Stimulated activated naive B cell treated with anti-CD40 and anti-IgM and Interleukin-4, amounts not matched to agents 10 μg/mL and 1 μg/mL and 100 μg/mL, for 72 hours (primary cell): ENCODE measurements at places on chromosomes 2 and 18.

DNA sequence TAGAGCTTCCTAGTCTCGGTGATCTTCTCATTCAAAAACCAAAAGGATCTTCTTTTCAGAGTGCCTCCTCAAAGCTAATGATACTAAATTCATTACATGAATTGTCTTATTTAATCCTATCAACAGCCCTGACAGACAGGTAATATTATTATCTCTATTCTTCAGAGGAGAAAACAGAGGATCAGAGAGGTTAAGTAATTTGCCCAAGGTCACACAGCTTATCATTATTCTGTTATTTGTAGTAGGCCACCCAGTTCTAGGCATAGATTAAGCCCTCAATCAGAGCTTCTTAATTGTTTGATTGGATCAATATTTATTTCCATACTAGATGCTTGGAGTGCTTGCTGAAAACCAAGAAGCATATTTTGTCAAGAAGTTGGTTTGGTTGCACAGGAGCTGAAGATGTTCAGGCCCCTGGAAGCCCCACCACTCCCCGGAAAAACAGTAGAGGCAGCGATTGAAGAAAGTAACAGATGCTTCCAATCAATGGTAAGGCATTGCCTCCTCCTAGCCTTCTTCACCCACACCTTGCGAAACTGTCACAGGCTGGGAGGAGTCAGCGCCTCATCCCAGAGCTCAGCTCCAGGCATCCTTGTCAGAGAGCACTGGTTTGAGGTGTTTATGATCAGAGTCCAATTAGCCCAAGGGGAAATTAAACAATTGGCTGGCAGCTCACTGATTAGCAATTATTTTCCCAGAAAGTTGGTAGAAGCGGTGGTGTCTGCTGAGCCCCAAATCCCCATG lies 487.2 kb downstream of the BCL11A start:
- H3K36me3 ChIP-seq = no peaks in the 10 kb centered on the region
- no peak for DNase-seq
- peaks cover 4% of the 10 kb centered on the region for H3K4me1 ChIP-seq
- H3K4me3 ChIP-seq = no peak overlapping the region

DNA sequence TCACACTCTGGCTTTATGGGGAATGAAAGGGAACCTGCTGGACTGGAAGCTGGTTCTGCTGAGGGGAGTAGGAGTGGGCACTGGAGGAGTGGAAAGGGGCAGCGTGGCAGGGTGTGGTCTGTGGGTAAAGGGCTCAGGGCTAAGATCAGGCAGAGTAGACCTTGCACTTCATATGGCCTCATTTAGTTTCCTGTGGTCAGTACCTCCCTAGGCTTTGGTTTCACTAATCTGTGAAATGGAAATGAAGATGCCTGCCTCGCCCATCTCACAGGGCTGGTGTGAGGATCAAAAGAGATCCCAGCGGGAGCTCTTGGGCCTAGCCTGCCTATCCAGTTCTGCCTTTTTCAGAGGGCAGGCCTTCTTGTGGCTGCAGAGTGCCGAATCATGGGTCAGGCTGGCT lies 208.7 kb downstream of the LOXHD1 start:
- H3K4me3 ChIP-seq = no peak overlapping the region
- no peaks in the 10 kb centered on the region for H3K36me3 ChIP-seq
- H3K27me3 ChIP-seq = peaks cover 26% of the 10 kb centered on the region
- no peak overlapping the region for H3K27ac ChIP-seq

DNA sequence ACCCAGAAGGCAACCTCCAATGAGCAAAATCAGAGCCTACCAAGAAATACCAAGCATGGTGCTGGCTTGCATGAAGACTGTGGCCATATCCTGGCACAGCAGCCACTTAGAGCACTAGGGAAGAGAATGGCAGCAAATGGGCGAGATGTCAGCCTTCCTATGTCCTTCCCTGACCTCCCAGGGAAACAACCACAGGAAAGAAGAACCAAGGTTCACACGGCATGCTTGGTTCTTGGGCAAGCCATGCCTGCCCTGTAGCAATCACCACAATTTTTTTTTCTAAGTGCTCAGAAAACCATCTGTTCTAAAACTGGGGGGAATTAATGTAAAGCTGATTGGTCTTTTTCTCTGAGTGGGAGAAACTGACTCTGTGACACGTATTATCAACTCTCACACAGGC lies 27.8 kb downstream of the GALNT14 start:
- no peaks in the 10 kb centered on the region for H3K27me3 ChIP-seq
- no peak overlapping the region for H3K27ac ChIP-seq
- peaks cover 4% of the 10 kb centered on the region for H3K36me3 ChIP-seq
- DNase-seq = no peak
- H3K4me1 ChIP-seq = no peaks in the 10 kb centered on the region

DNA sequence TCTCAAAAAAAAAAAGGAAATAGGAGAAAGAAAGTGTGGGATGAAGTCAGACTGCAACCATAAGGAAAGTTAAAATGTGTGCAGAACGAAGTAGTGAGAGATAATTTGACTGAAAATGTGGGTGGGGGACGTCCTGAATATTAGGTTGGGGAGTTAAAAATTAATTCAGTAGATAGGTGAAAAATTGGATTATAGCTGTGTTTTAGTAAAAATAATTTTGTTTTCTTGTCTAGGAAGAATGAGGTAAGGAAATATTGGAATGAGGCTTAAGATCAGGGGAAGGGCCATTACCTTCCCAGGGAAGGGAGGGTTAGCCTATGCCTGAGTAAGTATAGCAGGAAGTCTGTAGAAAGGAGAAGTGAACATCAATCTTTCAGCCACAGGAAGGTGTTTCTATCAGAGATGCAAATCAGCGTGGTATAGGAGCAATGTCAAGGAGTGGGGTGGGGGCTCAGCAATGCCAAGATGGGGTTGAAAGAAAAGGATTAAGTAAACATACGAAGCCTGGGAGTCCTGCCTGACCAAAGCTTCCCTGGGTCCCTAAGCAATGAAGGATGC lies 250.9 kb downstream of the PIEZO2 start:
- no peaks in the 10 kb centered on the region for H3K36me3 ChIP-seq
- H3K27ac ChIP-seq = no peak overlapping the region
- peaks cover 6% of the 10 kb centered on the region for H3K27me3 ChIP-seq
- no peak overlapping the region for H3K4me3 ChIP-seq

DNA sequence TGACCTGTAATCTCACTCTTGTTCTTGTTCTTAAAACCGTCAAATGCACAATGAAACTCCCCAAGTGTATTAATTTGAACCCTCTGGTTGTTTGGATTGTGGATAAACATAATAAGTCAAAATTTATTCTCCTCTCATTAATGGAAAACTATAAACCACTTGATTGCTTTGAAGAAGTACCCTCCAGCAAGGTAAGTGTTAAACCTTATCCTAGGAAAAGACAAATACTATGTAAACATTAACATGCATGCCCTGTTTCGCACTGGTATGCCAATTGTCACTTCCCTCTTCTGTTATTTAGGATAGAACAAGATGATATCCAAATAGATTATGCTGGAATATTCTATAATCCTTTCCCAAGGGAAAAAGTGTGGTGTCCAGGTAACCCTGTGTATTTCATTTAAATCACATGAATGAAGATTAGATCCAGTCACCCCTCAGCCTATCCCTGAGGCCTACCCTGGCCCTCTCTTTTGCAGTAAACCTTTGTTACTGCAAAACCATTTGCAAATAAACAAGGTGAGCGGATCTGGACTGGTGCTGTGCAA lies 1.3 kb downstream of the ADI1 start:
- peaks cover 23% of the 10 kb centered on the region for H3K36me3 ChIP-seq
- peak overlapping the region; percentile 84 for H3K27ac ChIP-seq
- peaks cover 41% of the 10 kb centered on the region for H3K4me1 ChIP-seq
- H3K27me3 ChIP-seq = no peaks in the 10 kb centered on the region
- H3K4me3 ChIP-seq = peak overlapping the region; percentile 85

DNA sequence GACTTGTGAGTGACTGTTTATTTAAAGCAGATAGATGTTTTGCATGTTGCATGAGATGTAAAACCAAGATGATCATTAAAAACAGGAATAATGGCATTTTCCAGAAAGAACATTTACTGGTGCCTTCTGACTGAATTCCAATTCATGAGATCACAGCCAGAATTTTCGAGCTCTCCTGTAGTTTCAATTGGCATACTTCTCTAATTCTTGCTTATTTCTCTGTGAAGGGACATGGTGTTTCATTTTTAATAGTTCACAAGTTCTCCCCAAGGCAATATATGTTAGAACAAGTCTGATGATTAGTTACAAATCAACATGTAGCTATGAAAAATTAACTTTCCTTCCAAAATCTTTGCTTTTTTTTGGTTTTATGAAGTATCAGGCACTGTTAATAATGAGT lies 105.7 kb downstream of the PDE1A start:
- no peaks in the 10 kb centered on the region for H3K27me3 ChIP-seq
- no peak overlapping the region for H3K27ac ChIP-seq
- H3K4me1 ChIP-seq = no peaks in the 10 kb centered on the region
- no peak overlapping the region for H3K4me3 ChIP-seq
- no peaks in the 10 kb centered on the region for H3K36me3 ChIP-seq

- no peak for DNase-seq
- H3K4me1 ChIP-seq = no peaks in the 10 kb centered on the region
- H3K27ac ChIP-seq = no peak overlapping the region
- H3K36me3 ChIP-seq = no peaks in the 10 kb centered on the region
- H3K4me3 ChIP-seq = no peak overlapping the region
Measured at GRCh38 chr18:72456802-72457201, 87.3 kb downstream of the CBLN2 start.

- H3K27me3 ChIP-seq = peaks cover 11% of the 10 kb centered on the region
- no peak overlapping the region for H3K27ac ChIP-seq
- no peak overlapping the region for H3K4me3 ChIP-seq
Measured at GRCh38 chr2:240402566-240403272, 32.7 kb upstream of the GPC1 start.

GRCh38 chr2:239253264-239253663 lies 147.6 kb downstream of the HDAC4 start:
- peaks cover 18% of the 10 kb centered on the region for H3K36me3 ChIP-seq
- peak overlapping the region; percentile 82 for H3K27ac ChIP-seq
- H3K4me3 ChIP-seq = peak overlapping the region; percentile 80
- H3K4me1 ChIP-seq = peaks cover 59% of the 10 kb centered on the region
- peaks cover 53% of the 10 kb centered on the region for H3K27me3 ChIP-seq

- no peak overlapping the region for H3K27ac ChIP-seq
- no peak overlapping the region for H3K4me3 ChIP-seq
- peaks cover 6% of the 10 kb centered on the region for H3K4me1 ChIP-seq
- no peak for DNase-seq
- H3K36me3 ChIP-seq = peaks cover 2% of the 10 kb centered on the region
Measured at GRCh38 chr2:1771626-1772280, 27.4 kb upstream of the PXDN start.

DNA sequence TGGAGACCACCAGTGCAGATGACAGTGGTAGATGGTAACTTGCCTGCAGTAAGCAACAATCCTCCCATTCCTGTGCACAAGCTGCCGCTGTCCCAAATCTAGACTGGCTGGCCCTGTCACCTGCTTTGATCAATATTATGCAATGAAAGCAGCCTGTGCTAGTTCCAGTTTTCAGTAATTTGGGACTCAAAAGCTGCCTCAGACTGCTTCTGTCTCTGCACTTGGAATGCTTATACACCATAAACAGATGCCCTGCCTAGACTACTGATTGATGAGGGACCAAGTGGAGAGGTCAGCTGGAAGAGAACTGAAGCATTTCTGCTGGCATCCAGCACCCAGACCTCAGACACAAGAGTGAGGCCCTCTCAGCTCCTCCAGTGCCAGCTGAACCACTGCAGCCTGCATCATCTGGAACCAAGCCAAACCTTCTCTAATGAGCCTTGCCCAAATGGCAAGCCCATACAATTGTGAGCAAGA lies 24.9 kb downstream of the CCBE1 start:
- no peak overlapping the region for H3K4me3 ChIP-seq
- H3K27me3 ChIP-seq = peaks cover 14% of the 10 kb centered on the region
- H3K36me3 ChIP-seq = no peaks in the 10 kb centered on the region
- no peak overlapping the region for H3K27ac ChIP-seq

- H3K36me3 ChIP-seq = no peaks in the 10 kb centered on the region
- DNase-seq = no peak
- H3K4me1 ChIP-seq = peaks cover 15% of the 10 kb centered on the region
- H3K27ac ChIP-seq = no peak overlapping the region
- H3K4me3 ChIP-seq = no peak overlapping the region
Measured at GRCh38 chr18:59871711-59872362, 28.0 kb upstream of the PMAIP1 start.

GRCh38 chr2:118539290-118539689 lies 308.2 kb downstream of the EN1 start:
- no peak for DNase-seq
- H3K4me3 ChIP-seq = no peak overlapping the region
- H3K4me1 ChIP-seq = peaks cover 3% of the 10 kb centered on the region
- H3K36me3 ChIP-seq = no peaks in the 10 kb centered on the region
- peaks cover 1% of the 10 kb centered on the region for H3K27me3 ChIP-seq

GRCh38 chr2:33442528-33443079 lies 33.8 kb upstream of the RASGRP3 start:
- peaks cover 3% of the 10 kb centered on the region for H3K4me1 ChIP-seq
- peaks cover under 1% of the 10 kb centered on the region for H3K27me3 ChIP-seq
- no peaks in the 10 kb centered on the region for H3K36me3 ChIP-seq
- DNase-seq = no peak
- no peak overlapping the region for H3K27ac ChIP-seq

- H3K27ac ChIP-seq = no peak overlapping the region
- DNase-seq = no peak
- no peak overlapping the region for H3K4me3 ChIP-seq
- H3K27me3 ChIP-seq = peaks cover 34% of the 10 kb centered on the region
- no peaks in the 10 kb centered on the region for H3K36me3 ChIP-seq
Measured at GRCh38 chr2:172864182-172864581, 128.5 kb downstream of the RAPGEF4 start.

- no peak for DNase-seq
- H3K27me3 ChIP-seq = no peaks in the 10 kb centered on the region
- H3K27ac ChIP-seq = no peak overlapping the region
- no peak overlapping the region for H3K4me3 ChIP-seq
- no peaks in the 10 kb centered on the region for H3K36me3 ChIP-seq
Measured at GRCh38 chr18:68992719-68993482, 195.0 kb downstream of the CCDC102B start.

DNA sequence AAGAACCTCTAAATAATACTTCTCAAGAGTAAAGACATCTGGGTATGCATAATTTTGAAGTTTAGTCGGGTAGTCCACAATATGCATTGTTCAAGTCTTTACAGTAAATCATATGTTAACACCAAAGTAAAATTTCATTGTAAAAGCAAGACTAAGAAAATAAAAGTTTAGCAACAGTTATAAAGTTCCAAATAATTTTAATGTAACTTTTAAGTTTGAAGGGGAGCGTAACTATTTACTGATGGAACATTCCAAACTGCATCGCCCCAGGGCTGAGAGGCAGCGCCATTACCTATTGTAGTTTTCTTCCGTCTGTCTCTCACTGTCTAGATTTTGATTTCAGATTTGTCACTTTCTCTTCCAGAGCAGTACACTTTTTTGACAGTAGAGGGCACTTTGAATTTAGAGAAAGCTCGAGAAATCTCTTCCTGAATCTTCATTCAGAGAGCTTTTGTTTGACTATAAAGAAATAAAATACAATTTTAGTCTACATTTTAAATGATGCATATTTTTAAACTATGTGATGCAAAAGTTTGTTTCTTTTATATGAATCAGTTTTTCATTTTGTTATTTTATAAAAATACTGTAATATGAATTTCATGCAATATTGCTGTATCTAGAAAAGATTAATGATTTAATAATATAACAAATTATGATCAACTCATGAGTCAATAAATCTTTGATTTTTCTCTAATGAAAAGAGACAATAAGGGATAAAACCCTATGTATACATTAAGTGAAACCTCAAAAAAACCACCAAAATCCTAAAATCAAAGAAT lies 389.8 kb downstream of the FIGN start:
- no peaks in the 10 kb centered on the region for H3K27me3 ChIP-seq
- H3K27ac ChIP-seq = no peak overlapping the region
- peaks cover 5% of the 10 kb centered on the region for H3K4me1 ChIP-seq

- H3K27ac ChIP-seq = no peak overlapping the region
- no peaks in the 10 kb centered on the region for H3K27me3 ChIP-seq
- no peaks in the 10 kb centered on the region for H3K4me1 ChIP-seq
- no peaks in the 10 kb centered on the region for H3K36me3 ChIP-seq
- H3K4me3 ChIP-seq = no peak overlapping the region
Measured at GRCh38 chr18:69758458-69758857, 189.2 kb downstream of the CD226 start.
